Esophagus squamous epithelium (tissue), 5 donors: ENCODE measurements at places on chromosomes 3 and 15. TPM values are rescaled to one million over a fixed set of nuclear protein-coding genes. Genes with fewer than 3 reads are reported as not detected.

DNA sequence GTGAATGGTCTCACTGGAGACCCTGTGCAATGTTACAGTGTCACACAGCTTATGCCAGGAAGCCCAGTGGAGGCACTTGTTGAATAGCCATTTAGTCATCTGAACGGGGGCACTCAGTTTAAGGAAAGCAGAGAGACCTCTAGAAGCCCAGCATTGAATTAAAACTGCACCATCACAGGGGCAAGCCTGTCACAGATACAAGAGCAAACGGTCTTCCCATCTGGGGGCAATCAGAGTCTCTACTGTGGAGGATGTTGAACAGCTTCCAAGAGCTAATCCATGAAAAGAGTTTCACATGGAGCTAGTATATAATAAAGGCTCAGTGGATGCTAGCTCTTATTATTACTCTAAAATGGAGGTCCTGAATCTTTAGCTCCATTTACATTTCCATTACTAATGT, 553.7 kb upstream of the ARRDC4 start:
- DNase-seq, result no peak
- no peaks in the 10 kb centered on the region for H3K27me3 ChIP-seq
- H3K4me1 ChIP-seq, result no peaks in the 10 kb centered on the region
- H3K36me3 ChIP-seq, result no peaks in the 10 kb centered on the region
- H3K4me3 ChIP-seq, result no peak overlapping the region

DNA sequence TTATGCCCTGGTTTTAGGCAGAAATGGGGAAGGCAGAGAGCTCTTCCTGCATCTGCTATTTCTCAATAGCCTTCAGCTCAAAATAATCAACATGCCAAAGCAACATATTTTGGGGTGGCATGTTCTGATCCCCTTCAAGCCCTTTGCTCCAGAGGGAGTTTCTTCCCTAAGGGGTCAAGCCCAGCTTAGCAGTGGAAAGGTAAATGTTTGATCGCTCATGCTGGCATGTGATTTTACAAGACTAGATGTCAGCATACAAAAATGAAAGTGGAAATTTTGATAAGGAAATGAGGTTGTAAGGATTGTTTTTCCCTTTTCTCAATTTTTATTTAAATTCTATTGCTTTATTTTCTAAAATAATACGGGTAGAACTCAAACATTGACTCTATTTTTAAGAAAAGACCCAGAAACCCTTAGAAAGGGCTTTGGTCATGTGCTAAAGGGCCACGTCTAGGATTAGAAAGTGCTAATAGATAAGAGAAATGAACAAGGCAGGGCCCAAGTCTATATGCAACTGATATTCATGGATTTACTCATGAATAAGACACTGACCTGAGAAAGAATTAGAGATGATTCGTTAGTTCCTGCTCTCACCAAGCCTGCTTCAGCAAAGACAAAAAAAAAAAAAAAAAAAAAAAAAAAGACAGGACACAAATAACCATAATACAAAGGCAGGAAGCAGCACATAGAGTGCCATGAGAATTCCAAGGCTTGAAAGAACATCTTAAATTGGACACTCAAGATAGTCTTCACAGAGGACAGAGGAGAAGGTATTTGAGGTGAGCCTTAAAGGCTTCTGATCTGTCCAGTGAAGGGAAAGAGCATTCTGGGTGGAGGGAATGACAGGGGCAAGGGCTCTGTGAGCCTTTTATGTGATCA, 55.0 kb upstream of the NR2E3 start:
- H3K4me3 ChIP-seq, result no peak overlapping the region
- H3K4me1 ChIP-seq, result no peaks in the 10 kb centered on the region
- no peak for DNase-seq
- no peak overlapping the region for H3K27ac ChIP-seq

DNA sequence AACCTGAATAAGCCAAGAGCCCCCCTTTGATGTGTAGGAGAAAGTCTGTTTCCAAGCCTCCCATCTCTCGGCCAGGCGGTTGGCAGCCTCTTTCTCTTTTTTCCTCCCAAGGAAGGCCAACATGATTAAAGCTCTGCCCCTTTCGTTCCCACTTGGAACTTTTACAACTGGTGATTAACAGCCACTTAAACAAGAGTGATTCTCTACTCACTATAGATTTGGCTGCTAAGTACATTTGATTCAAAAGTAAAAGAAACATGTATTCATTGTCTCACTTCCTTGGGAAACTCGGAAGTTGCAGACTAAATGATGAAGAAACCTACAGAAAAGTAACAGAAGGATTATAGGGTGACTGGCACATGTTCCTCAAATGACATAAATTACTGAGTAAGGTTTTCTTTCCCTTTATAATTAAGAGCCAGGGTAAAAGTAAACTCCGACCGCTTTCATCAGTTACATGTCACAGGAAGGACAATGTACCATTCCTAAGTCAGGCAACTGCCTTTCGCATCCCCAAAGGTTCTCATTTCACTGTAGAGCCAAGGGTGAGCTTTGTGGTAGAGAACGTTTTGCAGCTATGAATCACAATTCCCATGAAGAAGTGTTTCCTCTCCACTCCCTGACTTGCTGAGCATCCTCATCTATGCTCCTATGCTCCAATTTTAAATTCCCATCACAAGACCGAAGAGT, 72.7 kb downstream of the MB21D2 start:
- H3K36me3 ChIP-seq, result no peaks in the 10 kb centered on the region
- no peaks in the 10 kb centered on the region for H3K27me3 ChIP-seq
- DNase-seq, result no peak
- no peak overlapping the region for H3K27ac ChIP-seq
- H3K4me1 ChIP-seq, result no peaks in the 10 kb centered on the region

DNA sequence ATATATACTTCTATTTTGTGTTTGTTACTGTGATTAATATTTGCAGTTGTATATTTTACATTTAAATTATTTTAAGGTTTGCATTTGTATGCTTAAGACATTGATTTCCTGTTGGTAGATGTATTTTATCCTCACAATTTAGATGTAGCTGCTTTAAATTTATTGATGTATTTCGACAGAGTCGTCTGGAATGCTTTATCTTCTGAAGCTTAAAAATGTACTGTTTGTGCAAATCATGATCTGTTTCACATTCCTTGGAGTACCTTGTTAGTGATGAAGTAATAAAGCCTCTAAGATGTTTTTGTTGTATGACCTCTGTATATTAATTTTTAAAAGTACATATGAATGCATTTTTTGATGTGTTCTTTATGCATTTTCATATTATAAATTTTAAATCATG, 1.9 kb downstream of the CHD2 start:
- H3K4me3 ChIP-seq, result peak overlapping the region; percentile 73
- H3K4me1 ChIP-seq, result peaks cover 74% of the 10 kb centered on the region
- DNase-seq, result no peak
- H3K27ac ChIP-seq, result peak overlapping the region; percentile 93

DNA sequence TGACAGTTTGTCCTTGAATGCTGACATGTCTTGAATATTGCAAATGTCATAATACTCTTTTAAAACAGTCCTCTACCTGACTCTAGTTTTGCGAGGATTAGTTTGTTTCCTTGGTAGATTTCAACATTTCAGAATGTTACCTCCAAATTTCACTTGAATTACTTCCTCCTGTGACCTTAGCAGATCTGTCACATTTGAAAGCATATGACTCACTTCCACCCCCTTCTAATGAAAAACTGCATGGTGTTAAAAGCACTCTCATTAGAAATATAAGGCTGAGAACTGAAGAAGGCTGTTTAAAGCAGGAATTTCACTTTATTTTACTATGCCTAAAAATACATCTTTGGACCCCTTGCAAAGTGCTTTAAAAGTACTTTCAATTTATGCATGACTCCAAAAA, 598.7 kb upstream of the TGFBR2 start:
- no peak overlapping the region for H3K4me3 ChIP-seq
- peaks cover 4% of the 10 kb centered on the region for H3K4me1 ChIP-seq
- no peaks in the 10 kb centered on the region for H3K27me3 ChIP-seq
- no peak for DNase-seq

GRCh38 chr3:195891431-195892104, 16.8 kb downstream of the TNK2 start:
- H3K4me3 ChIP-seq, result no peak overlapping the region
- no peak for DNase-seq
- H3K27me3 ChIP-seq, result no peaks in the 10 kb centered on the region
- no peaks in the 10 kb centered on the region for H3K36me3 ChIP-seq
- H3K27ac ChIP-seq, result peak overlapping the region; percentile 16
- peaks cover 35% of the 10 kb centered on the region for H3K4me1 ChIP-seq

- no peaks in the 10 kb centered on the region for H3K27me3 ChIP-seq
- no peaks in the 10 kb centered on the region for H3K36me3 ChIP-seq
- peaks cover 18% of the 10 kb centered on the region for H3K4me1 ChIP-seq
- H3K4me3 ChIP-seq, result no peak overlapping the region
Measured at GRCh38 chr15:59260090-59260489, 53.4 kb downstream of the LDHAL6B start.

DNA sequence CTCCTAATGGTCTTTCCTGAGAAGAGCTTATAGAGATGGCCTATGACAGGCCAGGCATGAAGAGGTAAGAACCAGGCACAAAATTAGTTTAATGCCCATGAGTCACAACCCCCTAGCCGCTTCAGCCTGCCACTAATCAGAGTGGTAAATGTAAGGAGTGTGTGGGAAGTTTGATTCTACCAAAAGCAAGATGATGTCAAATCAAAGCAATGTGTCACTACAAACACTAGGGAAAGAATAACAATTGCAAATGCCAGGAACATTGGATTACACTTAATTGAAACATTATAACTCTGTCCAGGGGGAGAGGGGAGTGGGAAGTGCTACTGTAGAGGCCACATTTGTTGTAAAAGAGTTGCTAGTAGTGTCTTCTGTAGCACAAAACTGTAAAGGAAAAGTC, 596.6 kb upstream of the AGTR1 start:
- no peak overlapping the region for H3K27ac ChIP-seq
- no peak overlapping the region for H3K4me3 ChIP-seq
- no peaks in the 10 kb centered on the region for H3K4me1 ChIP-seq
- H3K27me3 ChIP-seq, result no peaks in the 10 kb centered on the region

- H3K4me1 ChIP-seq, result peaks cover 15% of the 10 kb centered on the region
- no peaks in the 10 kb centered on the region for H3K36me3 ChIP-seq
- peak overlapping the region; percentile 73 for H3K4me3 ChIP-seq
- DNase-seq, result no peak
- H3K27ac ChIP-seq, result peak overlapping the region; percentile 90
Measured at GRCh38 chr3:108090049-108090700, 656 bp downstream of the CD47 start.

The SLC35G2 gene
- 3.8 TPM for total RNA-seq

The ASB14 gene
- total RNA-seq, result not detected

GRCh38 chr15:72312605-72313447, 7.1 kb downstream of the CELF6 start:
- H3K4me3 ChIP-seq, result no peak overlapping the region
- H3K27me3 ChIP-seq, result no peaks in the 10 kb centered on the region
- H3K27ac ChIP-seq, result no peak overlapping the region
- no peaks in the 10 kb centered on the region for H3K4me1 ChIP-seq

The UBAP1L gene
- 1.7 TPM for total RNA-seq
